ENCODE measurements at places on chromosomes 12 and 14.

DNA sequence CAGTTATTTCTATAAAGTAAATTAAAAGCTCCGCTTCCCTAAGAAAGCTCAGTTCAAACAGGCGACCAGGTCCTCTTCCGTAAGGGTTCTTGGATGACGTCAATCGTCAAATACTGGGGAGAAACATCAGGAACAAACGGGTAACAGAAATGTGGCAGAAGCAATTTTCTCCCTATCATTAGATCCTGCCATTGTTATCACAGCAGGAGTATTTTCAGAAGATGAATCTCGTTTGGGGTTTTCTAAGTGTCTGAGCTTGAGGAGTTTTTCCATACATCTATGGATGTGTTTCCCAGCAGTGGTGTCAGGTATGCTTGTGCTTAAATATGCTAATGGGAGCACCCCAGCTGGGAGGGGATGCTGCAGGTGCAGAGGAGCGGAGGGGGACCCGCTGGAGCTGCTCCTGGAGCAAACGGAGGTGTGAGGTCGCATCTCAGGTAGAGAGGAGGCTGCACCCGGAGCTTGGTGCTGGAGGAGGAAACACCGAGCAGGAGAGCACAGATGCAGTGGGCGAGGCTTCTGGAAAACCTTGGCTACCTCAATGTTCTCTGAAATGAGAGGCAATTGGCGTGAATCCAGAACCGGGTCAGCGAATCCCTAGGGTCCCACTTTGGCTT, 795.5 kb downstream of the AACS start:
- no peak for DNase-seq

DNA sequence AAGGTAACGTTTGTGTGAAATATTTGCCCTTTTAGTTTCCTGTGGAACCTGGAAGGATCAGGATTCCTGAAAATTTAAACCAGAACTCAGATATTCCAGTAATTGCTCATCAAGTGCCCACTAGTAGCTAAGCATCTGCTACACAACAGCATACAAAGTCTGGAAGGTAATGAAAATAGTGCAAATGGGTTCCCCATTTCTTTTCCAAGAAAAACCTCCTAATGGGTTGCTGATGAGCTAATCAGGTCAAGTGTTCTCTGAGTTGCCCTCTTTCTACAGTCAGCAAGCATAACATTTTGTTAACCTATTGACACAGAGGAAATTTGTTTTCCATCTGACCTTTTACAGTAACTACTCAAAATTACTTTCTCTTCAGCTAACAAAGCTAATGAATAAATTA, 83.6 kb upstream of the PMCH start:
- DNase-seq = no peak

- DNase-seq = no peak
Measured at GRCh38 chr14:22641846-22642245, 2.3 kb downstream of the OR6J1 start.

DNA sequence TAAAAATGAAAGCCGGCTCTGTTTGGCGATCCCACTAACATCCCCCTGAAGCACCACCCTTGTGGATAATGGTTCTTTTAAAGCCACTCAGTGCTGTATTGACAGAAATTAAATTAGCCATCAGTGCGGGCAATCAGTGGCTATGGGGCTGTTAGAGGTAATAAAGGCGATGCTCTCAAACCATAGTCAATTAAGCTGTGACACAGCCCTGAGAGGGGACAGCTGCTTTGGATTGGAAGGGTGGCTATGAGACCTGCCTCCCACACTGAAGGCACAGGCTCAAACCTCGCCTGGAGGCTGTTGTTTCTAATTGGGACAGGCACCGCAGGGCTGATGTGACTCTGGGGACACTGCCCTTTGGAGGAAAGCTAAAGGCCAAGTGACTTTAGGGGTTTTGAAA, 562.2 kb downstream of the VRK1 start:
- DNase-seq = no peak

DNA sequence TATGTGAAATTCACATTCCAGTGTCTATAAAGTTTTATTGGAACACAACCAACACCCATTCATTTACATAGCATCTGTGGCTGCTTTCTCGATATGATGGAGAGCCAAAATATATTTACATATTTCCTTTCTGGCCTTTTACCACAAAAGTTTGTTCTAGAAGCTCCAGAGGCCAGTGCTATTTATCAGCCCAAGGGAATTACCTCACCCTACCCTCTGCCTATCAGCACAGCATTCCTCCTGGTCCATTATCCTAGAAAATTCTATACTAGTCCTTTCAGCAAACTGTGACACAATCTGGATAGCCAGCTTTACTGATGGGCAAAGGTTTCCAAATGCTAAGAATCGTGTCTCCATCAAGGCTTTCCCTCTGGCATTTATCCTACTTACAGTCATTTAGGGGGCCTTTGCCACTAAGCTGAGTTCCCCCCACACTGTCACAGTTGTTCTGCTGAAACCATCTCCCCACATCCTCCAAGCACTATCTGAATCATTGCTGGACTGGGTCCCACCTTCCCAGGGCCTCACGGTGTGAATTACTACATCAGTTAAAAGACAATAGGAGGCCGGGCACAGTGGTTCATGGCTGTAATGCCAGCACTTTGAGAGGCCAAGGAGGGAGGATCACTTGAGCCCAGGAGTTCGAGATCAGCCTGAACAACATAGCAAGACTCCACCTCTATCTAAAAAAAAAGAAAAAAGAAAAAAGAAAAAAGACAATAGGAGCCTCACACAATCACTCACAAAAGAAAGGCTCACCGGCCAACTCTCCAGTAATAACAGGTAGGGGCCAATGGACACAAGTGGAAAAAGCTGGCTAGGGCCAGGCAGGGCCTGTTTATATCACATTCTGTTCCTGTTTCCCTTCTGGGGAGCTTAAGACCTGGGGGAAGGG, 12.1 kb downstream of the SYNE3 start:
- no peak for DNase-seq

DNA sequence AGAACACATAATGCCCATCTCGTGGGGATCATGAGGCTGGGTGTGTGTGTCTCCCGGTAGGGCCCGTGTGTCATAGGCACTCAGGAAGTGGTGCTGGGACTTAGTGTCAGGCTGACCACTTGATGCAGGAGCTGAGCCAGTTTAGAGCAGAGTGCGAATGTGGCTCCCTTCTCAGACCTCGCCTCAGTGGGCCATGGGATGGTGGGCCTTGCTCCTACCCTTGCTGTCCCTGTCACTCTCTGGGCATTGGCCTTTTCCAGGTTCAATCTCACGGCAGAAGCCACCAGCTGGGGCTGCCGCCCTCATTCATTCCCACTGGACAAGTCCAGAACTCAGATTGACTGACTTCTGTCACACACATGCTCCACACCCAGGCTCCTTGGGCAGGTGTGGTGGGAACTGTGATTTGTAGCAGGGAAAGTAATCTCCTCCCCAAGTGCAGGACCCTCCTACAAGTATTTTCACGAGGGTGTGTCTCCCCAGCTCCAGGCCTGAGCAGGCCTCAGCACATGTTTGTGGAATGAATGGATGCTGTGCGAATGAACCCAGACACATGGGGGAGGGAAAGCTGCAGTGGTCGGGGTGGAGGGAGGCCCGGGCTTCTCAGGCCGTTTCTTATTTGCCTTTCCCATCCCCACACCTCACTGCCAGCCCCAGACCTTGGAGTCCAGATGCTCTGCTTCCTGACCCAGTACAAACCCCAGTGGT, 54.9 kb downstream of the BEGAIN start:
- no peak for DNase-seq

- no peak for DNase-seq
Measured at GRCh38 chr12:66541426-66541825, 137.4 kb downstream of the GRIP1 start.

- no peak for DNase-seq
Measured at GRCh38 chr14:75566321-75566720, 12.1 kb upstream of the FLVCR2 start.

GRCh38 chr12:127500512-127501035, 766.4 kb upstream of the TMEM132C start:
- no peak for DNase-seq

GRCh38 chr14:62076825-62077605, 314.8 kb downstream of the SNAPC1 start:
- no peak for DNase-seq

DNA sequence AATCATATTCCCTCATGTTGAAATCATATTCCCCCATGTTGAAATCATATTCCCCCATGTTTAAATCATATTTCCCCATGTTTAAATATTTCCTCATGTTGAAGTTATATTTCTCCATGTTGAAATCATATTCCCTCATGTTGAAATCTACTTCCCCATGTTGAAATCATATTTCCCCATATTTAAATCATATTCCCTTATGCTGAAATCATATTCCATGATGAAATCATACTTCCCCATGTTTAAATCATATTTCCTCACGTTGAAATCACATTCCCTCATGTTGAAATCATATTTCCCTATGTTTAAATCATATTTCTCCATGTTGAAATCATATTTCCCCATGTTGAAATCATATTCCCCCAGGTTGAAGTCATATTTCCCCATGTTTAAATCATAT, 34.6 kb upstream of the ADGRD1 start:
- DNase-seq = no peak

GRCh38 chr14:59159169-59159568, 29.3 kb upstream of the DAAM1 start:
- DNase-seq = no peak

DNA sequence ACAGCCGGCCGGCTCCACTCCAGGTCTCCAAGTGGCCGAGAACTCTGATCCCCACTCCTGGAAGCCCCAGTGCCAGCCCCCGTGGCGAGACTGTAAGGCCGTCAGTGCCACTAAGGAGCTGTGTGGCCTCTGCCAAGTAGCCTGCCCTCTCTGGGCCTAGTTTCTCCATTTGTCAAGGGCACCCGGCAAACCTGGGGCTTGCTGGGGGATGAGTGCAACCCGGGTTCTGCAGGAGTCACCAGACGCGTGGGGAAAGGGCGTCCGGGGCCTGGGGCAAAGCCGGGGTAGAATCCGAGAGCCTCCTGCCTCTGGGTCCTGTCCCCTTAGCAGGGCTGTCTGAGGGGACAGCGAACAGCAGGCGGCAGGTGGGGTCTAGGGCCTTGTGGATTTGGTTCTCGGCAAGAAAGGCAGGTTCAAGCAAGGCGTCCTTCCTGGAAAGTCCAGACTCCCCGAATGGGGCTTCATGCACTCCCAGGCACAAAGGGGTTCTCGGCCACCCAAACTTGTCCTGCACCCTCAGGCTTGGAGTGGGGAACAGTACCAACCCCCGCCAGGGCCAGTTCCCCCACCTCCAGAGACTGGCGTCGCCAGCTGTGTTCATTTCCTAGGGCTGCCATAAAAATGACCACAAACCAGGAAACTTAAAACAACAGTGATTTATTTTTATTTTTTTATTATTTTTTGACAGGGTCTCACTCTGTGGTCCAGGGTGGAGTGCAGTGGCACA, 56.0 kb downstream of the NCOR2 start:
- no peak for DNase-seq

DNA sequence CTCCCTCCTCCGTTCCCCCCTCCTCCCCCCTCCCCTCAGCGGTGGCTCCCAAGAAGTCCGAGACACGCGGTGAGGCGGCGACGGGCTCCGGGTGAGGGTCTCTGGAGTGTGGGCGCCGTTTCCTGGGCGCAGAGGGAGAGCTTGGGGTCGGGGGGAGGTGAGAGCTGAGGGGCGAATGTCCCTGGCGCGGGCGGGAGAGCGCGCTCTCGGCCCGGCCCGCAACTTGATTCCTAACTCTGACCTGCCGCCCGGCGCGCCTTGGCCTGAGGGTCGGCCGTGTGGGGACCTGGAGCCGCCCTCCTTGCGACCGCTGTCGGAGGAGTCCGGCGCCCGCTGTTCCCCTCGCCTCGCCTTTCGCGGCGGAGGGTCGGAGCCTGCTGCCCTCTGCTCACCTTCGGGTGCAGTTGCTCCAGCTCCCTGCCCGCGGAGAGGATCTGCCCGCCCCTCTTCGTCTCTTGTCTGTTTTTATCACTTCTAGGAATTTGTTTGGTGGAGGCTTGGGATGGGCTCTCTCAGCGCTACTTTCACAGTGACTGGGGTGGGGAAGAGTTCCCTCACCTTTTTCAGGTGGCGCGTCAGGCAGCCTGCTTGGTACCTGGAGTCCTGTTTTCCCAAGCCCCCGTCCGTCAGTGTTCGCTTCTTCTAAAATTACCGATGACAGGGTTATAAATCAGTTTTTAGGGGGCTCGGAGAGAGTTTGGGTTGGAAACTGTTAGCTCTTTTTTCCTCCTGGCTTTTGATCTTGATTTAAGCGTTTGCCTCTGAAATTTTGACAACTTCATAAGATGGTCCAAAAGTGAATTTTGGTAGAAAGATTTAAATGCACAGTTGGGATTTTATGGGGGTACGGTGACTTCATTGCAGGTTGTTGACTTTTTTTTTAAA, 495 bp downstream of the ADIPOR2 start:
- no peak for DNase-seq

GRCh38 chr12:68585966-68586365, 24.7 kb upstream of the RAP1B start:
- DNase-seq = no peak

GRCh38 chr12:25365340-25365730, 114.6 kb upstream of the KRAS start:
- no peak for DNase-seq

DNA sequence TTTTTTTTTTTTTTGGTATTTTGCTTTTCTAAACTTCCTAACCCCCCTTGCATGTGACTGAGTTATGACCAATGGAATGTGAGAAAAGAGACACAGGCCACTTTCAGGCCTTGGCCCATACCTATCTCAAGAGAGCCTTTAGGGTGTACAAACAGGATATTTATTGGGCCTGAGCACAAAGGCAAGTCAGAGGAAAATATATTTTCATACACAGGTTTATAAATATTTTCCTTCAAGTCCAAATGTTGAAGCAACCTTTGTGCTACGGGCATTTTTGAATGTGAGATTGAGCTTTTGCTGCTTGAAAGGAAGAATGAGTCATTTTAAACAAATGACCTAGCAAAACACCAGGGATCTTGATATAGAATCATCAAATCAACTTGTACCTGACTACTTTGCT, 228.6 kb upstream of the E2F7 start:
- no peak for DNase-seq

- DNase-seq = no peak
Measured at GRCh38 chr14:91245029-91245428, 525 bp upstream of the GPR68 start.

- DNase-seq = no peak
Measured at GRCh38 chr12:132158677-132159554, 14.7 kb downstream of the NOC4L start.

- no peak for DNase-seq
Measured at GRCh38 chr12:12786351-12786705, 869 bp downstream of the APOLD1 start.

GRCh38 chr12:115426732-115427131, 742.8 kb upstream of the TBX3 start:
- DNase-seq = no peak

DNA sequence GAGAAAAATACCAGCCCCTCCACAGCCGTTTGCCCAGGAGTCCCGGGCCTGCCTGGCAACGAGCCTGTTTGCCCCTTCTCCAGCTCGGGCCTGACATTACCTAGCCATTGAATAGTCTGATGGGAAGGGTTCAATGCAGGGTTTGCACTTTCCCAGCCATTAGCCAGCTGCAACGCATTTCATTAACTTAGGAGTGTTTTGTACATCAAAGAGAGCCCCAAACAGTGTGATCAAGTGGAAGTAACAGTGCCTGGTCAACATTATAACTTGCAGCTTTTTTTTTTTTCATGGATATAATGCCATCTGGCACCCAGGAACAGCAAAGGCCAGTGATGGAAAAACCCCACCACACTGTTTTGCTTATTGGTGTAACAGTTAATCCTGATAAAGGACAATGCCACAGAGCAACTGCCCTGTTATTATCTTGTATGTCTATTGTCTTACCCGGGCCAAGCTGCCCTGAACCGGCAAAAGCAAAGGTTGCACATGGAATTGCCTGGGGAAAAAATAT, 38.0 kb downstream of the BTG1 start:
- DNase-seq = no peak

GRCh38 chr12:49811136-49811535, 17.1 kb downstream of the NCKAP5L start:
- DNase-seq = no peak

- no peak for DNase-seq
Measured at GRCh38 chr12:123056709-123057108, 76.2 kb downstream of the ARL6IP4 start.

All from NCI-H2081 treated with DMSO at 0.1 percent for 48 hours (cell line).